ENCODE measurements at places on chromosomes 1 and 21.

GRCh38 chr1:10870493-10871096 lies 74.1 kb upstream of the CASZ1 start:
- no peak for DNase-seq

DNA sequence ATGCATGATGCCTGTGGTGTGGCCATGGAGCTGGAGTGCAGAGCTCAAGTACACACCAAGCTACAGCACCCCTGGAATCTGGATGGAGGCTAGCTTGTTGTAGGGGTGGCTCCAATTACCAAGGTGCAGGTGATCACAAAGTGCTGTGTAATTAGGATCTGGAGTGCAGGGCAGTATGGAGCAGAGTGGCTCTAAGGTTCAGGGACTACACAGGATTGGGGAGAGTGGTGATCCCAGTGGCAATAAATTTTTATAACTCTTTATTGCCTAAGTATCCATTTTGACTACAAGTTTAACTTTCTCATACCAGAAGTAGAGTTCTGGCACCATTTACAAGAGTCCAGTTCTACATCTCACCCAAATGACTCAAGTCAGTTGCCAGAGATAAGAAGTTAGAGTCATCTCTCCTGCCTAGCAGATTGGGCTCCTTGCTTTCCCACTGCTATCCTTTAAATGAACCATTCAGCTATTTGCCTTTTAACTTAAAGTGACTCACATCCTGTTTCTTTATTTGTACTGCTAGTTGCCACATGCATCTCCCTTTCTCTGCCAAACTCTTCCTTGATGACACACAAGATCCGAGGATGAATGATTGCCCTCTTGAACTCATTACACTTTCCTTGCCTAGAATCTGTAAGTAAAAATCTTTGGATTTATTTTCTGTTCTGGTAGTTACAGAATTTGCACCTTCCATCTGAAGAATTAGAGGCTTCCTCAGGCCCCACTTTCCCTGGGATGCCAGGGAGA lies 427.2 kb downstream of the KCNT2 start:
- DNase-seq, result no peak

DNA sequence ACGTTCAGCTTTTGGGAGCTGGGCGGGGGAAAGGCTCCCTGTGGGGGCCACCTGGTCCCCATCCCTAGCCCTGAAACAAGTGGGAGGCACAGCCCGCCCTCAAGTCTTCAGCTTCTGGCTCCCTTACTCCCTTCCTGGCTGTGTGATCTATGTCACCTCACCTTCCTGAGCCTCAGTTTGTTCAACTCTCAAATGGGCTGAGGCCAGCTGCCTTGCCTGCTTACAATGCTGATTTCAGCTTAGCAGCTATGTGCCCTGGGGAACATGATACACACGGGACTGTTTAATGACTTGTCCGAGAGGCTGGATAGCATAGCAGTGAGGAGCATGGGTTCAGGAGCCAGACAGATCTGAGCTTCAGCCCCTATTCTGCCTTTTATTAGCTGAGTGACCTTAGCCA lies 19.3 kb downstream of the GRHL3 start:
- no peak for DNase-seq

DNA sequence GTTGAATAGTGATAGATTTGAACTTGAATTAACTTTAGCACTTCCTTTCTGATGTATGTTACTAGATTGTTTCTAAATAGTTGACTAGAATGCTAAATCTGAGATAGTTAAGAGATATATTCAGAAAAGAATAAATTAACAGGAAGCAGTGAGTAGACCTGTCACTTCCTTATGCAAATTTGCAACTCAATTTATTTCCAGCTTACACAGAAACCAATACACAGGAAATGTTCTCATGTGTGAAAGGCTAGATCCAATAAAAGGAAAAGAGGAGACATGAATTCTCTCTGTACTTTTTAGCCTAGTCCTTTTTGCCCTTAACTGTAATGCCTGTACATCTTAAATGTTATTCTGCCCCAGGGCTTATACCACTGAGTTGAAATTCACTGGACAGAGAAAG lies 522.3 kb downstream of the COL11A1 start:
- DNase-seq, result no peak

DNA sequence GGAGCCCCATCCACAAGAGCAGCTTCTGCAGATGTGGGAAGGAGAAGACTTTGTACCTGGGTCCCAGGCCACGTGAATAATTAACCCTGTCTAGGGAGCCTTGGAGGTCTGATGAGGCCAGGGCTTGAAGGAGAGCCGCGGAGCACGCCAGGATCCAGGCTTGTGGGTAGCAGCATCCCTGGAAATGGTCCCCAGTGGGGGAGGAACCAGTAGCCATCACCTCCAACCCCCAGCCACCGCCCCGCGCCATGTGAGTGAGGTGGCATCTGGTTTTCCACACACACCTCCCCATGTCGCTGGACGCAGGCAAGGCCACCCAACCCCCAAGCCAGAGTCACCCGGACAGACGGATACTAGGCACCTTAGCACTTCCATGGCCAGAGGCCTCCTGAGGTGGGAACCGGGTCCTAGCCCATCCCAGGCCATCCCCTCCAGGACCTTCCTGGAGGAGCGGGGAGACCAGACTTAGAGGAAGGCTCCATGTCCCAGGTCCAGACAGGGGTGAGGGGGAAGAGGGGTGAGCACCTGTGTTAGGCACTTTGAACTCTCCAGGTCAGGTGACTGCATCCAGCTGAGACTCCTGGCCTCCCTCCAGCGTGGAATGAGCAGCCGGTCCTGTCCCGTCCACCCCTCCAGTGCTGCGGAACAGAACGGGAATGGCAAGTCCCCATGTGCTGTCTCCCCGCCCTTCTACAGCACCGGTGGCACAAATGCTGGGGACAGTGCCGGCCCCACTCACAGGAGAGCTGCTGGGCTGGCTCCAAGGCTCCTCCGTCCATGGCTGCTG lies 53.2 kb downstream of the RIPK4 start:
- no peak for DNase-seq

DNA sequence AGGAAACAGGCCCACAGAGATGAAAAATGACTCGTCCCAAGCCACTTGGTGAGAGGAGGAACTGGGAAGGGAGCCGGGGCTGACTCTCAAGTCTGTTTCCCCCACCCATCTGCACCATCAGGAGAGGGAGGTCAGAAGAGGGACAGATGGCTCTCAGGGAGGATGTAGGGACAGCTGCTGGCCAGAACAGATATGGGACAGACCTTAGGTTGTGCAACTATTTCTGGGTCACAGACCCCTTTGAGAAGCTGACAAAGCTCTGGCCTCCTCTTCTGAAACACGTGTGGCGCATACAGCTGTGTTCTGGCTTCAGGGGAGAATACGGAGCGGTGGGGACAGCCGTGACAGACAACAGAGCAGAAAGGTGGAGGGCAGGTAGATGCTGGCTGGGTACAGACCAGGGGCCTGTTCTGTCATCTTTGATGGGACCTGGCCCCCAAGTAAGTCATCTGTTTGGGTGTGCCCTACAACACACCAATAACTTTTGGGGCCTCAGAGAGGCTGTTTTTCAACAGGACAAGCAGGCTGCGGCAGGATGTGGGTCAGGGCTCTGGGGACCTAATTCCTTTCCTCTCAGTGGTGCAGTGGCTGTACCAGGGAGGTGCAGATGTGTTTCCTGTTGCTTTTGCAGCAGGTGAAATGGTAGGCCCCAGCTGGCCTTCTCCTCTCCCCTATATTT lies 7.3 kb downstream of the SH3BGRL3 start:
- DNase-seq, result peak; percentile 56

- no peak for DNase-seq
Observed at GRCh38 chr1:6904476-6905170, 119.4 kb downstream of the CAMTA1 start.

GRCh38 chr1:65756616-65757015 lies 36.1 kb upstream of the PDE4B start:
- DNase-seq, result no peak

- DNase-seq, result no peak
Observed at GRCh38 chr1:82844447-82844846, 1043.7 kb downstream of the ADGRL2 start.

- no peak for DNase-seq
Observed at GRCh38 chr1:24621121-24621520, 22.0 kb upstream of the SRRM1 start.

GRCh38 chr1:27011058-27011764 lies 1.4 kb downstream of the TENT5B start:
- no peak for DNase-seq

DNA sequence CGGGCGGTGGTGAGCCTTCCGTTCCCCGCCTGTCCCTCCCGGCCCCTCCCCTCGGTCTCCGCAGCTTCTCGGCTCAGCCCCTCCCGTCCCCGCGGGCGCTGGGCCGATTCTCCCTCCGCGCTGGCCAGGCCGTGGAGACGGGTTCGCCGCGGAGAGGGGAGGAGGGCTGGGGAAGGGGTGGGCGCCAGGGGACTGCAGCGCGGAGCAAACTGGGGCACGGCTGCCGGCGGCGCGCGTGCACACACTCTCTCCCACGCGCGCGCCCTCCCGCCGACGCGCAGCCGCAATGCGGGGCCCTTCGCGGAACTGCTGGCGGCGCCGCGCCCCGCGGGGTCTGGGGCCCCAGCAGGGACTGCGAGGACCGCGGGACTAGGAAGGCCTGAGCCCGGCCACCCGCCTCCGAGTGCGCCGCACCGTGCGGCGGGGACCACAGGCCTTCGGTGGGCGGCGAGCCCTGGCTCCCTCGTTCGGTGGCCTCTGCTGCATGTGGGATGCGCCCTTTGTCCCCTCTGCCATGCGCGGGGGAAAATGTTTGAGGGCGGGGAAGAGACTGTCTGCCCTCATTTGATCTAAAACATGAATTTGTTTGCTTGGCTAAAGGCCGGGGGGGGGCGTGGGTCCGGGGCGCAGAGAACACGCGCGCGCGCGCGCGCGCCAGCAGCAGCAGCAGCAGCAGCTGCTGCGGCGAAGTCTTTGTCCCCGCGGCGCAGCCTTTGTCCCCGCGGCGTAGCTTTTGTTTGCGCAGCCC lies 90.7 kb upstream of the VAMP3 start:
- peak; percentile 60 for DNase-seq

GRCh38 chr1:182806015-182806678 lies 16.6 kb downstream of the NPL start:
- DNase-seq, result no peak

DNA sequence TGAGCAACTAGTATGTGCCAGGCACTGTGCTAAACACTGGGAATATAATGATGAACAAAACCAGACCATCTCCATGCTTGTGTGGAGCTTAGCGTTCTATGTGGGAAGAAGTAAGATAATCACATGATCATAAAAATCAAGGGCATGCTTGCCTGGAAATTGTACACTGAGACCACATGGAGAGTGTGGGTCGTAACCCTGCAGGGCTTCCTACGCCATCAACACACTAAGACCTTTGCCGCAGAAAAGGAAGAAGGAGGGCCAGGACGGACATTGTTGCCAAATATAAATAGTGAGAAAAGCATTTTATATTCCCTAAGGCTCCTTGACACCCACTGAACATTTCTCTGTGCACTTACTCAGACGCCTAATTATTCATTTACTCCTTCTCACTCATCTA lies 388.1 kb upstream of the VAMP3 start:
- no peak for DNase-seq

GRCh38 chr21:44647222-44647552 lies 973 bp downstream of the KRTAP10-11 start:
- no peak for DNase-seq

DNA sequence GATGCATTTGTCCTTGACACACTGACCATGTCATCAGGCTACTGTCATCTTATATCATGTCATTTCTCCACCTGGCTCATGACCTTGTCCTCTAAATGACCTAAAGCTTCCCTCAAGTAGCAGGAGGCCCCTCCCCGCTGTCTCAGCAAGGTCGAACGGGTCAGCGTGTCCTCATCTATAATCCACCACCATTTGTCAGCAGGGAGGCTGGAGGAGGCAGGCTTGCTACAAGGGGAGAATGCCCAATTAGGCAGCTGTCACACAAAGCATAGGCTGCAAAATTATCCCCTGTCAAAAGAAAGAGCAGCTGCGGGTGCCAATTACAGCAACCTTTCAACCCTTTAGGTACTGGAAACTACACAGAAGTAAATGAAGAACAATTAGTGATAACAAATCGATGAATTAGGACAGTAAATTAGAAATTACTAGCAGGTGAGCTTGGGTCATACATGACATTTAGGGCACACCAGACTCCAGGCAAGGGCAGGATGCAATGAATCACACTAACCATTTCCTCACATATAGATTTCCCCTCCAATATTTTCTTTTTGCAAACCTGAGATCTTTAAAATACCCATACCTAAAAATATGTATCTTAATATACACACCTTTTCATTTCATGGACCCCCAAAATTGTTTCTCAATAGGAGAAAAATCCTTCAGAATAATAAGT lies 61.2 kb downstream of the NRIP1 start:
- no peak for DNase-seq

DNA sequence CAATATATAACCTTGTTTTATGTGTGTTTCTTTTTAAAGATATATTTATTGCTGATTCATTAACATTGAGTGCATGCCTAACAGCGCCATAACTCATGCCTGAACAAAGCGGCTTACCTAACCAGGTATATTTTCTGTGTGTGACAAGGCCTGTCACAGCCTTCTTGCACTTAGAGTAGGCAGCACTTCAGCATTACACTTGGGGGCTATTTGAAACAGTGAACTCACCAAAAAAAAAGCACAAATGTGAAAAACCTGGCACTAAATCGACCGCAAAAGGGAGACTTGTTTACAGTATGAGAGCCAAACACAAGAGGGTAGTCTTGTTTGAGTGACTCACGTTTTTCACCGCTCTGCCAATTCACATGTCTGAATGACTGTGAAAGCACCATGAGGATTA lies 111.7 kb downstream of the DISP1 start:
- no peak for DNase-seq

DNA sequence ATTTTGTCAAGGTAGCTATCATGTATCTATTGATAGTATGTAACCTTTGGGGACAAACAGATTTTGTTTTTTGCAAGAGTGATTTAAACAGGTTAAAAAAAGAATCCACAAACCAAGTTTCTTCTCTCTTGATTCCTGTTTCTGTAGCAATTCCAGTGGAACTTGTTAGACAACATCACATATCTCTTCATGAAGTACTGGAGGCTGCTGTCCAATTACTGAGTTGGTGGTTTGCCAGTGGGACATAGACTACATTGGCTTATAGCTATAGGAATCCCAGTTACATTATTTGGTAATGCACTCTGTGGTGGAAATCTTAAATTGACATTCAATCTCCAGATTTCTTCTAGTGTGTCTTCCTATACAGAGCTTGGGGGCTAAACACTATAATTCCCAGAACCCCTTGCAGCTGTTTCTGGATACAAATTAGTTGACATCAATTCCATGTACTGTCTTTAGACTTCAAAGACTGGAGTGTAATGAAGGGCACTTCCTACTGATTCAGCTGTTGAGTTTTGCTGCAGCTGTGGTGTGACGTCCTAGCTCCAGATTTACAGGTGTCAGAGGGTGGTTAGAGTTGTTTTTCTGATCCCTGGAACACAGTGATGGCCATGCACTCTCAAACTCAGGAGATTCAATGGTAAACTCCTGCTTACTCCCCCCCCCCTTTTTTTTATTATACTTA lies 29.4 kb upstream of the GCLM start:
- no peak for DNase-seq

GRCh38 chr1:109516872-109517271 lies 7.3 kb upstream of the AMIGO1 start:
- no peak for DNase-seq

- no peak for DNase-seq
Observed at GRCh38 chr1:91735266-91735845, 150.6 kb downstream of the TGFBR3 start.

- DNase-seq, result no peak
Observed at GRCh38 chr21:39125752-39126485, 57.3 kb downstream of the PSMG1 start.

Data from stimulated activated CD4-positive, alpha-beta T cell treated with anti-CD3 and anti-CD28 coated beads, Interleukin-2, amount 100 ng/mL, for 24 hours (primary cell).